Trophoblast cell (in vitro differentiated cells and primary cell): ENCODE measurements at places on chromosomes 11 and 22.
A peak's percentile ranks its signal among the peaks of the same experiment; 100 is the strongest.

- DNase-seq, result no peak
These were observed 43.1 kb downstream of the ARL14EP start for GRCh38 chr11:30365793-30366517.

DNA sequence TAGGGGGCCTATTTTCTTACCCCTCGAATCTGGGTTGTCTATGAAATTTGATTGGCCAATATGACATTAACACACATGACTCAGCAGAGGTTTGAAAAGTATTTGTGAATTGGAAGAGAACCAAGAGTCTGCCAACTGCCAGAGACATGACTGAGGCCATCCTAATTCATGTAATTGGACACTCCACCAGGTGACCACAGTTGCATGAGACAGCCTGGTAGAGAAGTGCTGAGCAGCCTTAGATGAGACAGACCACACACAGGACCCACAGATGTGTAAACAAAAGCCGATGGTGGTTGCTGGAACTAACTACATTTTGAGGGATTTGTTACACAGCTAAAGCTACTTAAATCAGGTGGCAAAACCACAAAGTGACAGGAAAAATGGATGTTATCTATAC, 855 bp upstream of the MS4A5 start:
- DNase-seq, result no peak

DNA sequence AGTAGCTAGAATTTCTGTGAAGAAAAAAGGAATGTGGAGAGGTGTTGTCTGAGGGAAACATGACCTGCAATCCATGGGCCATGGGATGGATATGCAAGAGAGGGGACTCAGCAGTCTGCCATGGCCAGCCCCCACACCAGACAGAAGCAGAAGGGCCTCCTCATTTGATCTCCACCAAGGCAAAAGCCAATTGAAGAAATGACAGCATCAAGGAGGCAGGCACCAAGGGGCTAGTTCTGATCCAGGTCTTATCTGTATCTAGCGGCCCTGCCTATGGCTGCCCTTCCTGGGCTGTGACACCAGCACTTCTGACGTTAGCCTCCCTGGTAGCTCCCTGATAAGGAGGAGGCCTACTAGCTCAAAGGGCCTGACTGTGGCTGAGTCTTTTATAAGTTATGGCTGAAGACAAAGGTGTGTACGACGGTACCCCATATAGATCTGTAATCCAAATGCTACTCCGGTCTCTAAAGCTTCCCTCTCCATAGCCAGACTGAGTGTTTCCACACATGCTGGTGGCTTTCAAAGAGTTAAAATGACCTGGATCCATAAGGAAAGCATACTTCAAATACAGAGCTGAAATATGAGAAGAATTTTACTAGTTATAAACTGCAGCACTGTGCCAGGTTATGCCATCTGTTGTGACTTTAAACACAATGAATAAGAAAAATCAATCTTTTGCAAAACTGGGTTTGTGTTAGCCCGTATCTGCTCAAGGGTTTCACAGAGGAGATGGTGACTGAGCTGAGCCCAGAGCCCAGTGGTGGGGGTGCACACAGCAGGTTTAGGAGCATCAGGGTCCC, 34.4 kb downstream of the HIRA start:
- DNase-seq, result no peak

- no peak for DNase-seq
These were observed 4.8 kb downstream of the LINC01488 start for GRCh38 chr11:69486056-69486772.

- DNase-seq, result no peak
These were observed 11.1 kb upstream of the PHLDA2 start for GRCh38 chr11:2940147-2940920.

GRCh38 chr11:88421530-88421929, 84.0 kb upstream of the CTSC start:
- DNase-seq, result peak; percentile 73

DNA sequence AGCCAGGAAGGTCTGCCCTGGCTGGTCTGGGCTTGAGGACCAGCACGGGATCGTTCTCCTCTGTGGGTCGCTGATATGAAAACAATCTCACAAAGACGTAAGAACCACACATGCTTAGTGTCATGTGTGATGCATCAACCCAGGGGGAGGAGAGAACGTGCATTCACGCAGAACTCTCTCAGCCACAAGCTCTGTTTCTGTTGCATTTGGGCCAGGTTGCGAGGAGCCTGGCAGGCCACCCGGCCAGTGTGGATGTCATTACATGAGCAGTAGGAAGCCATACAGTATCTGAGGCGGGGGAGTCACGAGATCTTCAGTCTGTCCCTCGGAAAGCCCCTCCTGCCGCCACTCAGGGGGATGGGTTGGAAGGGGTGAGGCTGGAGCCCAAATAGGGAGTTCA, 53.1 kb upstream of the KCNQ1OT1 start:
- DNase-seq, result peak; percentile 77

- DNase-seq, result no peak
These were observed 624.7 kb downstream of the BUD13 start for GRCh38 chr11:116148056-116148455.

DNA sequence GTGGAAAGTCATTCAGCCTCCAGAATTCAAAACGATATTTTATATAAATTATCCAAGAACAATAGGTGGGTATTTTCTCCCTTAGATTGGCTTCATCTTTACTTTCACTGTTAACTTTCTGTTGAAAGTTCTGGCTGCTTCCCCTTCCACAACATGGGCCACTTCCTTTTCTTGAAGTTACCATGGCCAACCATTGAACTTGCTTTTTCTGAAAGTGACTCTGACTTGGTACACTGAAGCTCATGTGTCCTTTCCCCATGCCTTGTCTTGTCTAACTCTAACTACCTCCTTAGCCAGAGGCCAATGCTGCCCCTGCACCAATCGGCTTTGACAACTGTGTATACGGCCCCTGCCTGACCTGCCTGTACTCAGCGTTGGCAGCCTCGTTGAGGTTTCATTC, 225.2 kb downstream of the FAT3 start:
- DNase-seq, result no peak

DNA sequence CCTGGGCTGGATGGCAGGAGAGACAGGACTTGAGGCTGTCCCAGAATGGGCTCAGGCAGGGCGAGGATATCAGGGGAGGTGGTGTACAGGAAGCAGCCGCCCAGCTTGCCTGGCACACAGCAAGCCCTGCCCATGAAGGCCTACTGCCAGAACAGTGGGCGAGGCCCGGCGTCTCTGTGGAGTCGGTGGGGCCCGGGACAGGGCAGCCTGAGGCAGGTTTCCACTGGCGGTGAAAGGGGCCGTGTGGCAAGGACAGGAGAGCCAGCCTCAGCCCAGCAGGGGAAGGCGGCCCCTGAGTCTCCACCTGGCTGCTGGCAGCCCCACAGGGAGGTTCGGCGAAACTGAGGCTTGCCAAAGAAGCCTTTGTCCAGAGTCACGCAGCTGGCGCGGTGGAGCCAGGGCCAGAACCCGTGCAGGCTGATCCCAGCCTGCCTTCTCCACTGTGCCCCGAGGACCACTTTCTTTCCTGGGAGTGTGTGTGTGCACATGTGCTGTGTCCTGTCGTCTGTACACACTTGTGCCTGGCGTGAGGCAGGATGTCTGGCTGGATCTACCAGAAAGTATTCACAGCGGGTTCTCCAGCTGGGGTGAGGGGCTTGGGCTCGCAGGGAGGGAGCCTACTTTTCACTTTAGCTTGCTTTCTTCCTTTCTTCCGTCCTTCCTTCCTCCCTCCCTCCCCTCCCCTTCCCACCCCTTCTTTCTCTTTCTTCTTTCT, 1.2 kb downstream of the TSPO start:
- peak; percentile 29 for DNase-seq

GRCh38 chr11:29184939-29185890, 831.6 kb downstream of the KCNA4 start:
- DNase-seq, result no peak

DNA sequence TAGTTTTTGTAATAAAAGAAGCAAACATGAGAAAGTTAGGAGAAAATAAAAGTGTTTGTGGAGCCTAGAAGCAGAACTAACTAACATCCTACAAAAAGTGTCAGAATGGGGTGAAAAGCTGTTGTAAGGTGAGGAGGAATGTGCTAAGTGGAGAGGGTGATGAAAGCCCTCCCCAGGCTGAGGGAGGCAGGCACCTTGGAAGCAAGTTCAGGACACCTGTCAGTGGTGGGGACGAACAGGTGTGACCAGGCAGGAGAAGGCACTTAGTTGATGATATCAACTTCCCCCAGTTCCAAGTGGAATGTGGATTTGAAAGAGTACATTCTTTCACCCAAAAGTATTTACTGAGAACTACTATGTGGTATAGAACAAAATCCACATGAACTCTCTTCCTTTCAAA, 18.7 kb upstream of the BMAL1 start:
- DNase-seq, result peak; percentile 43

- no peak for DNase-seq
These were observed 43.9 kb upstream of the FAT3 start for GRCh38 chr11:92180664-92181251.

DNA sequence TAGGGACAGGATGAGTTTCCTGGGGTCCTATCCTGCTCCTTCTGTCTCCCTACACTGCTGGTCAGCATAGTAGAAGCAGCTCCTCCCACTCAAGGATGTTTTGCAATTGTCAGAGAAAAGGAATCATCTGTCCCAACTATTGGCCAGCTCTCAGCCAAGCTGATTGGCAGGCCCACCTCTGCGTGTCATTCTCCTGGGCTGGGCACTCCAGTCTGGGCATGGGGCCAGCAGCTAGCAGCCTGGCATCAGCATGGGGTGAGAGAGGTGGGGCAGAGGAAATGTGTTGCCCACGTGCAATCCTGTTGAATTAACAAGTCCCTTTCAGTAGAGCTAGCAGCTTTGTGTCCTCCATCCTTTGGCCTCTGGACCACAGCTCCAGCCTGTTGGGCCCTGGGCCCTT, 14.1 kb downstream of the ANKK1 start:
- DNase-seq, result no peak

- no peak for DNase-seq
These were observed 14.0 kb downstream of the TRIM6 start for GRCh38 chr11:5610446-5610845.

- no peak for DNase-seq
These were observed 74.9 kb upstream of the ADSL start for GRCh38 chr22:40271440-40271839.

DNA sequence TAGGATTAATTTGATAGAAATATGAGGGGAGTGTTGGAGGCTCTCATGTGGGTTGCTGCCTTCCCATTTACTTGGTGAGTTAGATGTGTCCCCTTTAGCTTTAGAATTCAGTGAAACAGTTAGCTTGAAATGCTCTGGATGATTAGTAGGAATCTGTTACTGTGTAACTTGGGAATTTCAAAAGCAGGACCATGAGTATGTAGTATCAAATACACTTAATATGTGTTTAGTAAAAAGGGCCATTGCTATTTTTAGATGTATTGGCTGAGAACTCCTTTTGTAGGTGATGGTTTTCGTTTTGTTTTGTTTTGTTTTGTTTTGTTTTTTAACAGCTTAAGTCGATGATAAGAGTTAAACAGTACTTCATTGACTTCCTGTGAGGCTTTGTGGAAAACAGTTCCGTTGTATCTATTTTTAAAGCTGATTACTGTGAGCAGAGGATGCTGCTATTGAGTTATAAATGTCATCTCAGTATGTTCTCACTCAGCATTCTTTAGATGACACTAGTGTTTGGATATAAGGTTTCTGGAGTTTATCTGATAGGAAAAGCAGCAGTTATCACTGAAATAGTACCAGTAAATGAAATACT, 53.5 kb downstream of the MCAM start:
- DNase-seq, result no peak

GRCh38 chr22:27537501-27537900, 264.1 kb downstream of the MN1 start:
- DNase-seq, result no peak

- DNase-seq, result no peak
These were observed 297.3 kb downstream of the TBC1D22A start for GRCh38 chr22:47059701-47060161.

DNA sequence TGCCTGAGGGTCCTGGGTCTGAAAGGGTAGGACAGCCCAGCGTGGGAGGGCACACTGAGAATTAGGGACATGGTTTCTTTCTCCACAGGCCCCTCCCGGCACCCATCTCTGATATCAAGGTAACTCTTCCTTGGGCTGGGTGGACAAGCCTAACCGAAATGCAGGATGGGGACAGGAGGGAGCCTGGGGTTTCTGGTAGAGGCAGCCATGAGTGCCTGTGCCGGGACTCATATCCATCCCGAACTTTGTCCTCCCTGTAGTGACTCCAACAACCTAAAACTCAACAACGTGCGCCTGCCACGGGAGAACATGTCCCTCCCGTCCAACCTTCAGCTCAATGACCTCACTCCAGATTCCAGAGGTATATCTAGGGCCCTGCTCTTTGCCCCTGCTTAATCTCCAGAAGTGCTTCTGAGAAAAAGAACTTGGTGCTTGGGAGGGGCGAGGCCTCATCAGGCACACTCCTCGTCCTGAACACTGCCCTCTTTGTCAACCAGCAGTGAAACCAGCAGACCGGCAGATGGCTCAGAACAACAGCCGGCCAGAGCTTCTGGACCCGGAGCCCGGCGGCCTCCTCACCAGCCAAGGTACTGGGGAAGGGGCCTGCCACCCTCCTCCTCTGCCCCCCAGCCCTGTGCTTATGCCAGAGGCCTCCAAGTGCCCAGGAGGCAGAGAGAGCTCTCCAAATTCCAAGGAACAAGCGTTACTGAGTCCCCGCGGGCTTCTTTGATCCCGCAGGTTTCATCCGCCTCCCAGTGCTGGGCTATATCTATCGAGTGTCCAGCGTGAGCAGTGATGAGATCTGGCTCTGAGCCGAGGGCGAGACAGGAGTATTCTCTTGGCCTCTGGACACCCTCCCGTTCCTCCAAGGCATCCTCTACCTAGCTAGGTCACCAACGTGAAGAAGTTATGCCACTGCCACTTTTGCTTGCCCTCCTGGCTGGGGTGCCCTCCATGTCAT, 3.1 kb downstream of the TMEM25 start:
- DNase-seq, result no peak

DNA sequence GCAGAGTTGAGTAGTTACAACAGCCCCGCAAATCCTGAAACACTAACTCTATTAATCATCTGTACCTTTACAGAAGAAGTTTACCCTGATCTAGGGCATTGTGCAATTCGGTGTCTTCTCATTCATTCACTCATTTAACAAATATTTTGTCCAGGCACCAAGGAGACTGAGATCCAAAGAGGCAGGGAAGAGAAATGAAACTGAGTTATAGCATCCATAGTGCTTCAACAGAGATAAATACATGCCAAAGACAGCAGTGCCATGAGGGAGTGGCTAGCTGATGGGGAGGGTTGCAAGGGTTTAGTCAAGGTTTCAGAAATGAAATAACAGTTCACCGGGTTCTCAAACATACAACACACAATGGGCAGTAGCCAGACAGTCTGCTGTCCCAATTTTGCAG, 40.2 kb upstream of the MTNR1B start:
- peak; percentile 93 for DNase-seq

DNA sequence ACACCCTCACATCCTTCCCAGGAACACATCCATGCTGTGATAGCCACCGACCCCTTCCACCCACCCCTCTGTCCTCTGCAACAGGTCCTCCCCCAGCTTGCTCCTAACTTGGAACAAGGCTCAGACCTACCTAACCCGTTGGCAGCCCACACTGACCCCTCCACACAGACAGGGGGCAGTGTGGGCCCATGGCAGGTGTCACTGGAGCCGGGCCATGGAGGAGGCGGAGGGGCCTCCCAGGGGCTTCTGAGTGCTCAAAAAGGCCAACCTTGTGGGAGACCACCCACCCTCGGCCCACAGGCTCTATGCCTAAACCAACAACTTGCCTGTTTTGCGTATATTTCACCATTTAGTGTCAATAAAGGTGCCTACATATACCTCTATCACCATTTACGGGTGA, 57.0 kb downstream of the CERK start:
- DNase-seq, result no peak
